ENCODE measurements at places on chromosomes 7 and 10.

DNA sequence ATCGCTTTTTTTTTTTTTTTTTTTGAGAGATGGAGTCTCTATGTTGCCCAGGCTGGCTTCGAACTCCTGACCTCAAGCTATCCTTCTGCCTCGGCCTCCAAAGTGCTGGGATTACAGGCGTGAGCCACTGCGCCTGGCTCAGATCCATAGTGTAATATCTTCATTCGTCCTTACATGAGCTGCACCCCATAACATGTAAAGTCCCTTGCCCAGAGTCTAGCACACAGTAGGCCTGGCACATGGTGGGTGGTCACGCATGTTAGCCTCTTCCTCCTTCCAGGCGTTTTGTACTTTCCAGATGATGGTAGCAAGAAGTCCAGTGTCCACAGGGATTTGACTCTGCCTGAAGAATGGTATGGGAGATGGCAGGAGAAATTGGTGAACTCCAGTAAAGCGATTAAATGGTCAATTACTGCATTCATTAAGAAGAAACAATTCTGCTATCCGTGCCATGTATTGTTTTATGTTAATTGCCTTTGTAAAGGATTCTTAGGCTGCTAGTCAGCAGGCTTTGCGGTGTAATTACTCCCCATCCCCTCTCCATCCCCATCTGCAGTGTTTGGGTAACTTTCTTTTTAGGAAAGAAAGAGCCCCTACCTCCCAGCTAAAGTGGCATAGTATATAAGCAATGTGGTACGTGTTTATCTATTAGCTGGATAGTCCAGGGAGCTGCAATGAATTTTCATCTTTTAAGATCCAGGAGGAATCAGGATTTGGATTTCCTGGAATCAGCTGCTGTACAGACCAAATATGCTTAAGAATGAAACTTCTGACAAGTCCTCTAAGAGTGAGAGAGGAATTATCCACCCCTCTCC lies 1.2 kb downstream of the TPST1 start:
- DNase-seq, result no peak

GRCh38 chr7:142140401-142140959 lies 29.0 kb downstream of the MGAM2 start:
- DNase-seq, result no peak

DNA sequence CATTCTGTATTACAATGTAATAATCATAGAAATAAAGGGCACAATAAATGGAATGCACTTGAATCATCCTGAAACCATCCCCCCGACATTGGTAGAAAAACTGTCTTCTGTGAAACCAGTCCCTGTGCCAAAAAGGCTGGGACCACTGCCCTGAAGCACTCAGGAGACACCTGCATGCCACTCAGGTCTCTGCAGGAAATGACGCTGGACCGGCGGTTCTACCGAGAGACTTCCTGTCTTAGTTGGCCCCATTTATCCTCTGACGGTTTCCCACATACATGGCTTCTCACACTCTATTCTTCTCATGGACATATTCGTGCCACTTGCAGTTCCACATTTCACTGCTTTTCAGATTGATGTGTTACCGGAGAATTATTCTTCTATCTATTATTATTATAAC lies 617.5 kb downstream of the SDK1 start:
- no peak for DNase-seq

- DNase-seq, result no peak
Measured at GRCh38 chr7:131673576-131673975, 117.1 kb upstream of the PODXL start.

- no peak for DNase-seq
Measured at GRCh38 chr7:36762394-36762793, 38.1 kb upstream of the AOAH start.

GRCh38 chr7:42913591-42913990 lies 1.7 kb upstream of the C7orf25 start:
- DNase-seq, result no peak

GRCh38 chr7:88101769-88102168 lies 118.1 kb downstream of the SRI start:
- DNase-seq, result no peak

DNA sequence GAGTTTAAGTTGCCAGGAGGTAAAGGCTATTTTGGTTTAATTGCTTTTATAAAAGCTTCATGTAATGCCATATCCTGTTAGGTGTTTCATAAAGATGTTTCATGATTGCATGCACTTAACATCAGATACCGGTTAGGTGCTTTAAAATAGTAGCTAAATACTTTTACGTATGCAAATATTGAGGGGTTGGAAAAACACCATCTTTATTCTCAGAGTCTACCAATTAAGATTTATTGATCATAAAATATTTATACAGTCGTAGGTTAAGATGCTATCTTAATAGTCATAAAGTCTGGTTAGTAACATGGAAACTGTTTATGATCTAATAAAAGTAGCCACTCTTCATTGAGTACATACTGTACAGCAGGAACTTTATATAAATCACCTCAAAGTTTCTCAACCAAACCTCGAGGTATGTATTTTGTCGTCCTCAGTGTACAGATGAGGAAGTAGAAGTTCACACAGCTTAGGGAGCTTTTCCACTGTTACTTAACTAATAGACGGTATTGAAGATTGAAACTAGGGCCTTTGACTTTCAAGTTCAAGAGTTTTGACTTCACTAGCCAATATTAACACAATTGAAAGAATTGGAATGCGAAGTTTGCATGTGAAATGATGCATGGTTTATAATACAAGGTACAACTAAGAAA lies 897.1 kb downstream of the GATA3 start:
- DNase-seq, result no peak

- no peak for DNase-seq
Measured at GRCh38 chr7:149866779-149867447, 6.9 kb upstream of the ATP6V0E2 start.

- no peak for DNase-seq
Measured at GRCh38 chr10:14736043-14736442, 38.7 kb downstream of the FAM107B start.

GRCh38 chr10:89275383-89275782 lies 23.8 kb upstream of the LIPA start:
- peak; percentile 93 for DNase-seq

GRCh38 chr10:33229949-33230267 lies 104.6 kb downstream of the NRP1 start:
- no peak for DNase-seq

- DNase-seq, result no peak
Measured at GRCh38 chr7:2639181-2639681, 7.4 kb downstream of the TTYH3 start.

GRCh38 chr7:91942312-91942711 lies 1.6 kb downstream of the AKAP9 start:
- DNase-seq, result no peak

DNA sequence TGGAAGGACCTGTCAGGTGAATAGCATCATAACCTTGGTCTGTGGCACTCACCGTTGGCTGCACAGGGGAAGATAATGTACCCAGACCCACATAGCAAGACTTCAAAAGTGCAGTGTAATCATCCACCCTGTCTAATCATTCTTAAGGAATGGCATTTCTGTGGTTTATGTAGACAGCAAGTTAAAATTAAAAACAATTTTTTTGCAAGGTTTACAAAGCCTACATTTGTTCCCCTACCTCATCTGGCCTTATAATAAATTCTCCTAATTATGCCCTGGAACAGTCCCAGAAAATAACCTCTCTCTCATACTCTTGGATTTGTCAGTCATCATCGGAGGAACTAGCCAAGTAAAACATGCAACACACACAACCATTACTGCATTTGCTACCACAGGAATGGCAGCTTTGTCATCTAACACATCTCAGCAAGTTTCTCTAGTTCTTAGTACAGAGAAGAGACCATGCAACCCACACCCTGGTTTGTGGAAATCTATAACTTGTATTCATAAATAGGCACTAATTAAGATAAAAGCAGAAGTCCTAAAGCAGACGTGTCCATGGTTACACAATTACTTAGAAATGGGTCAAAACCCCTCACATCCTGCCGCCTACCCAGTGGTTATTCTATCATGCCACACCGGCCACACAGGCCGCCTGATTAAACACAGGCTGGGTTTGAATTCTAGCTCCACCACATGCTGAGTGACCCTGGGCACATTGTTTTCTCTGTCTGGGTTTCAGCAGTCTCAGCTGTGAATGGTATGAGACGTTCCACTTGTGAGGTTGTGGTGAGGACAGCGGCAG lies 19.1 kb downstream of the ABLIM1 start:
- DNase-seq, result no peak

- no peak for DNase-seq
Measured at GRCh38 chr10:110696436-110696835, 52.3 kb downstream of the RBM20 start.

- peak; percentile 71 for DNase-seq
Measured at GRCh38 chr10:101902032-101902819, 58.6 kb upstream of the KCNIP2 start.

DNA sequence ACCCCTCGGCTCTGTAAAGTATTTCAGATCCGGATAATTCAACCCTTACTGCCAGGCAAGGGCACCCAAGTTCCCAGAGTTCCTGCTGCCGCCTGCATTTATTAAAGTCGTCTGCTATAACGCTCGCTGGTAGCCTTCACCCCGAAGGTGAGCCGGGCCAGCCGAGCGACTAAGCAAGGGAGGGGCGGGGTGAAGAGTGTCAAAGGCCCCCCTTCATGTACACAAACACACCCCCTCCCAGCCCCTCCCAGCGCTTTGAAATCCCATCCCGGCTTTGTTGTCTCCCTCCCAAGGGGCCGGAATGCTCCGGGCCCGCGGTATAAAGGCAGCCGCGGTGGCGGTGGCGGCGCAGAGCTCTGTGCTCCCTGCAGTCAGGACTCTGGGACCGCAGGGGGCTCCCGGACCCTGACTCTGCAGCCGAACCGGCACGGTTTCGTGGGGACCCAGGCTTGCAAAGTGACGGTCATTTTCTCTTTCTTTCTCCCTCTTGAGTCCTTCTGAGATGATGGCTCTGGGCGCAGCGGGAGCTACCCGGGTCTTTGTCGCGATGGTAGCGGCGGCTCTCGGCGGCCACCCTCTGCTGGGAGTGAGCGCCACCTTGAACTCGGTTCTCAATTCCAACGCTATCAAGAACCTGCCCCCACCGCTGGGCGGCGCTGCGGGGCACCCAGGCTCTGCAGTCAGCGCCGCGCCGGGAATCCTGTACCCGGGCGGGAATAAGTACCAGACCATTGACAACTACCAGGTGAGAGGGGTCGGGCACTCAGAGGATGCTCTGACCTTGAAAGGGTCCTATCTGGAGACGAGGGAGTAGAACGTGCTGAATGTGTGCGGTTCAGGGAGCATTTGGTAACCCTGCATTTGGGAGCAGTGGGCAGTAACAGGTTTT lies at the start of gene DKK1:
Gene DKK1, plus strand, starts transcription at position 349 of the 889 bp plus-strand sequence. Its CDS starts 154 bp downstream, at position 503.
- peak; percentile 61 for DNase-seq

DNA sequence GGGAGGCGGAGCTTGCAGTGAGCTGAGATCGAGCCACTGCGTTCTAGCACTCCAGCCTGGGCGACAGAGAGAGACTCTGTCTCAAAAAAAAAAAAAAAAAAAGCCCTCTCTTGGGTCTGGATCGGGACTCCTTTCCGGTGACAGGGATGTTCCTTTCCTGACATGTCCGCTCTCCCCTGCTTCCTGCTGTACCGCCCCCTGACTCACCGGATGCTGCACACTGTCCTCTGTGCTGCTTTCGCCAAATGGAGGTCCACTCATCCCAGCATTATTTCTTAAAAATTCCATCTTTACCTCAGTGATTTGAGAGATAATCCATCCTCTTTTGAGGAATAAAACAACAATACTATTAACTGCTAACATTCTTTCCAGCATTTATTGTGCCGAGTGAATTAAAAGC lies 113.8 kb upstream of the EEPD1 start:
- DNase-seq, result no peak

- DNase-seq, result no peak
Measured at GRCh38 chr10:20363684-20364083, 533.4 kb downstream of the NEBL start.

GRCh38 chr7:4131063-4131462 lies 551.0 kb upstream of the FOXK1 start:
- DNase-seq, result no peak

GRCh38 chr7:150784954-150785353 lies 15.2 kb downstream of the TMEM176B start:
- DNase-seq, result no peak

DNA sequence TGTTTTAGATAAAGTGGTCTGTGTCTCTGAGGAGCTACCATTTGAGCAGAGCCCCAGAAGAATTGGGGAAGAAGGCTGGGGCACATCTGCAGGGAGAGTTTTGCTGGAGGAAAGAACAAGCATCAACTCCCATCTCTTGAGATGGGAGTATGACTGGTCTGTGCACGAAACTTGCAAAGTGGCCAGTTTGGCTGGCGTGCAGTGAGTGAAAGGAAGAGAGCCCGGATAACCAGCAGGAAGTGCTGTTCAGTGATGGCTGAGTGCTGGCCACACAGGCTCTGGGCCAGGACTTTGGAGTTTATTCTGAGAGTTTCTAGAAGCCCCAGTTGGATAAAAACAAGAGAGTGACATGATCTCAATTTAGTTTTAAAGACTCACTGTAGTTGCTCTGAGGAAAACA lies 34.4 kb upstream of the SVIL start:
- DNase-seq, result no peak

- DNase-seq, result no peak
Measured at GRCh38 chr7:103941976-103942375, 47.5 kb downstream of the RELN start.

DNA sequence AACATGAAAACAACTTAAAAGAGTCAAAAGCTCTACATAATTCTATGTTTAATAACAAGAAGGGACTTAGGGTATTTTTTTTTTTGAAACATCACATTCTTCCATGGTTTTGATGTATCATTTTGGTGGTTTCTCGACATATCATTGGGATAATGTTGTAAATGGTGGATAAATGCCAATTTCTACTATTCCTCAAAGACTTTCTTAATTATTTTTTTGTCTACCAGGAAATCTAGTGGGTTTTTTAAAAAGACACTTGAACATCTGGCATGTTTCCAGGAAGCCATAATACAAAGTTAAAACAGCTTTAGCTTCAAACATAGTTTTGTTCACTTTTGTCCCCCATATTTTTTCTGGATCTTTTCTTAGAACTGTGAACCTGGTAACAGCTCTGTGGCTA lies 200.4 kb downstream of the DKK1 start:
- no peak for DNase-seq

DNA sequence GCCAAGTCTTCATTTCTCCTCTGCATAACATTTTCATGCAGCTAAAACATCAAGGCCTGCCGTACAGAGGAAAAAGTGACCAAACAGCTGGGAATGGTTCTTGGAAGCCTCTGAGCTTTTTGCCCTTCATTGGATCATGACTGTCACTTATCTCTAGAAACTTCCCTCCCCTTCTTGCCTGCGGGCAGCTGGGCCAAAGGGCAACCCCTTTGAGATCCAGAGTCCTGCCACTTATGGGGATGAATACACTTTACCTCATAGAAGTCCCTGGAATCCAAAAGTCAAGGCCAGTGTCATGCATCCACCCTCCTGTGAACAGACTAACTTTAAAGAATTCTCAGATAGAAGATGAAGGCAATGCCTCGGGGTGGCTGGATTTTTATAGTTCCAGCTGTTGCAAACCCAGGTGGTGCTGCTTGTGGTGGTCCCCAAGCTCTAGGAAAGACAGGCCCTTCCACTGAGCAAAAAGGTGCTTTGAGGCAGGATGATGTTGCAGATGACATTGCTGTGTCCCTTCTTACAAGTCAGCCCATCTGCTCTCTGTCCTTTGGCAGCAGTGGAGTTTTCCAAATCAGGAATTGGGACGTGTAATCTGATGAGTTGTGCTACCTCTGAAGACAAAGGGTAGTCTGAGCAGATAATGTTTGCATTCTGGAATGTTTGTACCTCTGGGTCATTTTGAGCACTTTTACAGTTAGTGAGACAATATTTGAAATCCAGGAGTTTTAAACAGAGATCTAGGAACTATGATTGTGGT lies 64.2 kb downstream of the LRMDA start:
- DNase-seq, result no peak
